ENCODE measurements at places on chromosomes 3 and 15. TPM values are rescaled to one million over a fixed set of nuclear protein-coding genes. Genes with fewer than 3 reads are reported as not detected.

Gene GABRR3
- not detected for total RNA-seq

Gene HTR3E
- not detected for total RNA-seq

Gene TERB2
- total RNA-seq, result not detected

Gene CEMIP
- total RNA-seq, result 0.27 TPM

Gene LSAMP
- total RNA-seq, result not detected

Gene GOLGA8M
- total RNA-seq, result 0.09 TPM

Gene XIRP1
- total RNA-seq, result not detected

Gene EFCC1
- total RNA-seq, result 0.18 TPM

Gene GPR62
- under 0.01 TPM for total RNA-seq

Gene AMIGO3
- total RNA-seq, result not detected

Gene IFT57
- total RNA-seq, result 44.1 TPM

Data from endothelial cell of coronary artery (primary cell).